ENCODE measurements at places on chromosomes 2 and 18.
A peak's percentile ranks its signal among the peaks of the same experiment; 100 is the strongest.

DNA sequence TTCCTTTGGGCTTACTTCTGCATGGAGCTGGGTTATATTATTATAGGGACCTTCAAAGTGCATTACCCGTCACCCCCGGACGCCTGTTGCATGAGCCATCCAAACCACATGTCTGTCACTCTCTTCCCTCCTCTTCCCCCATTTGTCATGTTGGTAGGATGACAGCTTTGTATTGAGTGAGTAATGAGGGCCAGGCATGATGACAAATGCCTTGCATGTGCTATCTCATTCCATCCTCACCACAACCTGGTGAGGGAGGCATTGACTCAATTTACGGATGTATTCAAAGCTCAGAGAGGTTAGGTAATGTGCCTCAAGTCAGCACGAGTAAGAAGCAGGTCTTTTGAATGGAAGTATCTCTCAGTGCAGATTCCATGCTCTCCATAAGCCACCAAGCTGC, 510.5 kb upstream of the TNP1 start:
- no peak for DNase-seq

DNA sequence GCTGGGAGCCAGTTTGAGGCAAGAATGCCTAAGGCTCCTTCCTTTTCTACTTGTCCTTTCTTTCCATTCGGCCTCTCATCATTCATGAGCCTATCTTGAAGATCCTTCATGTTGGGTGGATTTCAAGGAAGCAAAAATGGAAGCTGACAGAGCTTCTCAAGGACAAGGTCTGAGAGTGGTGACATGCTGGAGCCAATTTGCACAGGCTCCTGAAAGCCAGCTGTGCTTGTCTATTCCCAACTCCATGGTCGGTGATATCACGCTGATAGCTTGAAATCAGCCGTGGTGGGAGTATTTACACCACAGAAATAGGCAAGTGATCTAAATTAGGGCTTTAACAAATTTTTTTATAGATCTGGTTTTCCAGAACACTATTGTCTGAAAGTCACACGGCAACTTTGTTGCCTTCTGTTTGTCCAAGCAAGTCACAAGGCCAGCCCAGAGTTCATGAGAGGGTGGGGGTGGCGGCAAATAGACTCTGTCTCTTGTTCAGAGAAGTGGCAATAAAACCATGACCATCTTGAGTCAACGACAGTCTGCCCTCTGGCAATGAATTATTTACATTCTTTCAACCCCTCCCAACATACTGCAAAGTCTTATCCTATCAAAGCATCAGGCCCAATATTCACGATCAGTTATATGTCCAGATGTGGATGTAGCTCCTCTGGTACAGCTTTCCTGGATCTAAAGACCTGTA, 49.9 kb upstream of the SLC35F5 start:
- no peak for DNase-seq

- DNase-seq, result peak; percentile 33
Measured at GRCh38 chr2:30208453-30208852, 22.9 kb upstream of the LBH start.

DNA sequence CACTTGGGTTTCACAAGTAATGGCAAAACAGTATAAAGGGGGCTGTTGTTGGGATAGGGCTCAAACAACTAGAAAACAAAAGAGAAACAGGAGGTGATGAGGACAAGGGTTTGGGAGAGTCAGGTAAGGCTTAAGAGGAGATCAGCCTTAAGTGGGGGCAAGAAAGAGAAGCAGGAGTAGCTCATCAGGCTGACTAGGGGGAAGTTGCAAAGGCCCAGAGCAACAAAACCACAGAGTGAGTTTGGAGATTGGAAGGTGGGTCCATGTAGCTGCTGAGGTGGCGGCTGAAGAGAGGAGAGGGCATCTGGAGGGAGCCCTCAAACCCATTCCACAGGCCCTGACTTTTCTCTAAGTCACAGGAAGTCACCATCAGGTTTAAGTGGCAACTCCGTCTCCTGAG, 126.0 kb downstream of the MREG start:
- DNase-seq, result no peak

GRCh38 chr2:204730603-204731002, 185.3 kb downstream of the PARD3B start:
- DNase-seq, result no peak

- DNase-seq, result peak; percentile 49
Measured at GRCh38 chr2:165401285-165401852, 68.1 kb upstream of the CSRNP3 start.

DNA sequence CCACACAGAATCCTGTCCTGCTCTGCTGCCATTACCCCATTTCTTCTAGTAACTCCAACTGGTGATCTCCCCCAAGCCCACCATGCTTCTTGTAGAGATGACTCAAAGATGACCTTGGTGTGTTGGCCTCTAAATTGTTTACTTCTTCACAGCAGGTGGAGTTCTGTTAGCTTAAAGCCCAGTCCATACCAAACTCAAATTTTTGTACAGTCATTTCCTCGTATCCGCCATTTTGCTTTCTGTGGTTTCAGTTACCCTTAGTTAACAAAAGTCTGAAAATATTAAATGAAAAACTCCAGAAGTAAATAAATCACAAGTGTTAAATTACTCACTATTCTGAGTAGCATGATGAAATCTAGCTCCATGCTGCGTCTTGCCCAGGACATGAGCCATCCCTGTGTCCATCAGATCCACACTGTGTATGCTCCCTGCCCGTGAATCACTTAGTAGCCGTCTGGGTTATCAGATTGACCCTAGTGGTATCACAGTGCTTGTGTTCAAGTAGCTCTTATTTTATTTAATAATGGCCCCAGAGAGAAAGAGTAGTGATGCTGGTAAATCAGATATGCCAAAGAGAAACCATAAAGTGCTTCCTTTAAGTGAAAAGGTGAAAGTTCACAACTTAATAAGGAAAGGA, 133.3 kb upstream of the NOL4 start:
- no peak for DNase-seq

GRCh38 chr2:23380562-23381065, 4.4 kb upstream of the KLHL29 start:
- DNase-seq, result peak; percentile 64

GRCh38 chr2:8193146-8193545, 488.7 kb upstream of the ID2 start:
- DNase-seq, result no peak

DNA sequence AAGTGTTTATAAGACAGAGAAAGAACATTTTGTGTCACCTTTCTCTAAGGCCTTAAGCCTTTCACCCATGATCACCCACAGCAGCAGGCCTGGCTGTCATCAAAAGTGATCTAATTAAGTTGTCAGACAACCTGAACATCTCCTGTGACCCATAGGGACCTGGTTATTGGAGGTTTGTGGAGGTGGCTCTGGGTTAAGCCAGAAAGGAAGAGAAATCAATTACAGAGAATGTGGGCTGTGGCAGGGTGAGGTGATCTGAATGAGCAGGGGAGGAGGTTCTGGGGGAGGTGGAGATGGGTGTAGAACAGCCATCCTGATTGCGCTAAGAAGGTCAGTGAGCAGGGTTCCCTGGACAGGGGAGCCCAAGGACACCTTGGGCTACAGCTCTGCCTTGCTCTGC, 170.8 kb downstream of the FSHR start:
- DNase-seq, result no peak

- no peak for DNase-seq
Measured at GRCh38 chr2:156580501-156580900, 144.3 kb downstream of the GPD2 start.

- DNase-seq, result peak; percentile 15
Measured at GRCh38 chr2:54723996-54724559, 616 bp downstream of the EML6 start.

GRCh38 chr2:230224458-230224857, 1.1 kb upstream of the SP140 start:
- DNase-seq, result no peak

- DNase-seq, result no peak
Measured at GRCh38 chr2:219350710-219351221, 18.2 kb upstream of the RESP18 start.

- DNase-seq, result no peak
Measured at GRCh38 chr2:198351647-198352046, 547.3 kb downstream of the PLCL1 start.

GRCh38 chr2:10331702-10332401, 29.1 kb downstream of the HPCAL1 start:
- peak; percentile 47 for DNase-seq

GRCh38 chr2:172710584-172711047, 25.0 kb upstream of the RAPGEF4 start:
- peak; percentile 38 for DNase-seq

DNA sequence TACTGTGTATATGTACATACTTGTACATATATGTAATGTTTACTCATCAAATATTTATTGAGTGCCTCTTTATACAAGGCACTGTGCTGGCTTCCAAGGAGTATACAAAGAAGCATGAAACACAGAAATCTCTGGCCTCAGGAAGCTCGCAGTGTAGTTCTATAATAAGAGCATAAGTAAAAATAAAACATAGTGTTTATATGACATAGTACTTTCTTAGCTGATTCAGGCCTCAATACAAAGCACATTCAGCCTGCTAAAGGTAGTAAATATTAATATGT, 13.9 kb downstream of the STAMBP start:
- no peak for DNase-seq

GRCh38 chr2:192011196-192011595, 164.3 kb upstream of the CAVIN2 start:
- no peak for DNase-seq

GRCh38 chr2:60316381-60317033, 236.9 kb downstream of the BCL11A start:
- DNase-seq, result no peak

DNA sequence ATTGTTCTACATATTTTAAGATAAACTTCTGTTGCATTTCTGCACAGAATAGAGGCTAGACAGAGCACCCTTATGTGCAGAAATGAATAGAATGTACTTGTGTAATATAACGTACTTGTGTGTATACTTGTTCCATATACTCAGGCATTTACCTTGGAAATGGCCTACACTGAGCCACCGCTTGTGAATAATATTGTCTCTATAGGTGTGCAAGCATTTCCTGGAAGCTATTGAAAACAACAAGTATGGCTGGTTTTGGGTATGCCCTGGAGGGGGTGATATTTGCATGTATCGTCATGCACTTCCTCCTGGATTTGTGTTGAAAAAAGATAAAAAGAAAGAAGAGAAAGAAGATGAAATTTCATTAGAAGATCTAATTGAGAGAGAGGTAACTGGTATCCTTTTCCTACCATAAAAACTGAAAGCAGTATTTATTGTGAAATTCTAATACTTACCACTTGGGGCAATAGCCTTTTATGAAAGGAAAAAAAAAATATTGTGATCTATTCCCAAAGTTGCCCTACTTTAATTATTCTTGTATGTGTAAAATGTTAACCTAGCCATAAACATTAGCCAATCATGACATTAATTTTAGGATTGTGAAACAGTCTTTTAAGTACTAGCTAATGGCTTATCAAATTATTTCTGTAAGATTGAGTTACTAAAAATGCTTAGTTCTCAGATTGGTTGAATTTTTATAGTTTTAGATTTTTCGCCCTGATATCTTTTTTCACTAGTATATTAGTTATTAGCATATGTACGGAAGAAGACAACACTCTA, 18.0 kb downstream of the ZC3H15 start:
- no peak for DNase-seq
